ENCODE measurements at places on chromosomes 5 and 9.

DNA sequence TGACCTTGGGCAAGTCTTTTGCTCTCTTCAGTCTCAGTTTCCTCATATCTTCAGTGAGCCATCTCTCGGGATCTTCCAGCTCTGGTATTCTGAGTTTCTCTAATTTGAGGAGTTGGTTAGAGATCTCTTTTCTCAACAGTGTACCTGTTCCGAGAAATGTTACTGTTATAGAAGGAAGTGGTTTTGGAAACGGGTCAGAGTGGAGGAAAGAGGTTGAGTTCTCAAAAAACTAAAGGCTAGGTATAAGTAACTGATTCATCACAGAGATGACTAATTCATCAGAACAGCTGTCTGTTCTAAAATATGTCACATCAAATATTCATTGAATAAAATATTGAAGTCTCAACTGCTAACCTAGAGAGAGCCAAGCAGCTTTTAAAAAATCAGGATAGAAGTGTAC is 106.6 kb downstream of the PALM2AKAP2 start:
- peak; percentile 20 for DNase-seq

DNA sequence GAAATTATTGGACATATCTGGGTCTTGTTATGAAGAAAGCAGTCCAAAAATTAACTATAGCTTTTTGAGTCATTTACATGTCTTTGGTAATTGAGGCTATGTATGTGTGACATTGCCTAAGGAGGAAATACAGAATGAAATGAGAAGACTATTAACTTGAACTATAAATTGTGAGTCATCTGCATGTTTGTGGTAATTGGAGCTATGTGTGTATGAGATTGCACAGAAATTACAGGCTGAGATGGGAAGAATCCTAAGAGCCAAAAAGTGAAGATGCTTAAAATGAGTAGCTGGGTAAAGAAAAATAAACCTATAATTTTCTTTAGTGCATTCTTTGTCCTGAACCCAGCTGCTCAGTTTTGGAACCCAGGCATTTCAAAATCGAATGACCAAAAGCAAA is 747.6 kb upstream of the EDIL3 start:
- DNase-seq: no peak

DNA sequence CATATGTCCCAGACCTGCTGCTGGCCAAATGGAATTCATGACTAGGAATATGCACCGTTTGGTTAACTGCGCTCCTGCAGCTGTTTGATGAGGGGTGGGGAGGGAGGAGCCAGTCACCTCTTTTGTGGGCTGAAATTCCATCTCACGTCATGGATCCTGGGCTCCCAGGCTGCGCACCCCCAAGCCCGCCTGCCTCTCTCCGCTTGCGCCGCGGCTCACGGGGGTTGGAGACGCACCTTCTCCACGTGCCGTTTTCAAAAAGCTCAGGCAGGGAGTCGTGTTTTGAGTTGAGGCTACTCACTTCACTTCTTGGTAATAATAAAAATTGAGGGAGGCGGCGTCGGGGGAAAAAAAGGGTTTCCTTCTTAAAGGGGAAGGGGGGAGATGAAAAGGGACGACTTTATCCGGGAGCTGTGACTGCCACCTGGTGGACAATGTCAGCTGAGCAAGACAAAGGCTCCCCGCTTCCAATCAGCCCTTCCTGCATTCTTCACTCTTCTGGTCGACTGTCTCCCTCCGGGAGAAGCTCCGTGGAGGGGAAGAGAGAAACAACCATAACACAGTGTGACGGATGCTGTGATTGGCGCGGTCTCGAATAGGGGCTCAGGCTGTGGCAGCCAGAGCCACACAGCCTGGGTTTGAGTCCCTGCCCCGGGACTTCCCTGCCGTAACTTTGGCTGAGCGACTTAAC is 15.9 kb upstream of the C5orf47 start:
- peak; percentile 84 for DNase-seq

DNA sequence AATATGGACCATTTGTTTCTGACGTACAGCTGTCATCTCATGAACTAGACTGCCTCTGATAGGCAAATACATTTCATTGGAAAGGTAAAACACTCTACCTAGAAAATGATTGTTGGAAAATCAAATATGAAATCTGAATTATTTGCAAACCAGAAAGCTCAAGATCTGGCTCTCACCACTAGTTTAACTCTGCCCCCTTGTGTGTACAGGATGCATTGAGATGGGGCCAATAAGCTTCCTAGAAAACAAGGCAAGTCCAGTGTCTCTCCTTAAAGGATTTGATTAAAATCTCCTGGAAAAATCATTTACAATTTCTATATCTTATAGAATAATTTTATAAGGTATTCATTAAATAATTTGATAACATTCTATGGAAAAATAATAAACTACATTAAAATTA is 311.9 kb upstream of the ANKH start:
- no peak for DNase-seq

DNA sequence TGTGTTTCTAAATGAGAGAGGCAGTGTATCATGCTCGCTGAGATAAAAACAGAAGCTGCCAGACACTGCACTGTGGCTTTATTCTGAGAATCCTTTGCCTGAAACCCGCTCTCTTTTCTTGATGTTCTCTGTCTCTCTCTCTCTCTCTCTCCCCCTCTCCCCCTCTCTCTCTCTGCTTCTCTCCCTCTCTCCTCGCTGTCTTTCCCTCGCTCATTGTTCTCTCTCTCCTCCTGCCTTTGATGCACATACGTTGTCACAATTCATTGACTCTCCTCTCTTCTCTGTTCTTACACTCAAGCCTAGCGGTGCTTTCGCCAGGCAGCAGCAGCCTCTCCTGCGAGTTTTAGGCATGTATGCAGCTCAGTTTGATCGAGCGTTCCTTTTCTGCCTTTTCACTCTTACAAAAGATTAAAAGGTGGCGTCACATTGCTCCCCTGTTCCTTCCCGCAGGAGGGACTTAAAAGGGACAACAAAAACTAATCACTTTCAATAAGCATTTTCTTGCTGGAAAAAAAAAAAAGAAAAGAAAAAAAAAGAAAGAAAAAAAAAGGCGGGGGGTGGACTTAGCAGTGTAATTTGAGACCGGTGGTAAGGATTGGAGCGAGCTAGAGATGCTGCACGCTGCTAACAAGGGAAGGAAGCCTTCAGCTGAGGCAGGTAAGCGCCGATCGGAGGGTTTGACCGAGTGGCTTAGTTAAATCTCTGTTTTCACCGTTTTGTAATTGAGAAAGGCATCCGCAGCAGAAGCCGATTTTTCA is 717.9 kb upstream of the WWC1 start:
- DNase-seq: peak; percentile 33

- no peak for DNase-seq
These were observed 5.7 kb downstream of the MAMDC4 start for GRCh38 chr9:136857581-136858412.

DNA sequence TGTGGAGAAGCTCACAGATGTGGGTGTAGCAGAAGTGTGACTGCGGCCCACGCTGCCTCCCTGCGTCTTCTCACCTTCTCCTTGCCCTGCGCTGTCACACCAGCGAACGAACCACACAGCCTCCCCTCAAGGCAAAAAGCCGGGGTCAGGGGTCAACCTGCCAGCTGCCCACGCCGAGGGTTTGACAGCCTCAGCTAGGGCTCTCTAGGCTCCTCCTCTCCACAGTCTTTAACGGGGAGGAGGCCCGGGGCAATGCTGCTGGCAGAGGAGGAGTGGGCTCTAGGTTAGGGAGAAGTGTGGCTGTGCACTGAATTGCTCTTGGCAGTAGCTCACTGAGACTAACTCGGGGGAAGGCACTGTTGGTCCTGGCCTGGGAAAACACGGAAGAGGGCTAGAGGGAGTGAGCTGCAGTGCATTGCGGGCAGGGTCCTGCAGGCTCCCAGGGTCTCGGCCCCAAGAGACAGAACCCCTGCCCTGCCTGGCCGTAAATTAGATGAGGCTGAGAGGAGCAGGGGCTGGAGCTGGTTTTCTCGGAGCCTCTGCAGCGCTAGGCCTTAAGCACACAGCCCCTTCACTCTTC is 4.2 kb upstream of the TRIM52 start:
- DNase-seq: no peak

GRCh38 chr5:126868338-126869004 is 91.5 kb downstream of the LMNB1 start:
- no peak for DNase-seq

DNA sequence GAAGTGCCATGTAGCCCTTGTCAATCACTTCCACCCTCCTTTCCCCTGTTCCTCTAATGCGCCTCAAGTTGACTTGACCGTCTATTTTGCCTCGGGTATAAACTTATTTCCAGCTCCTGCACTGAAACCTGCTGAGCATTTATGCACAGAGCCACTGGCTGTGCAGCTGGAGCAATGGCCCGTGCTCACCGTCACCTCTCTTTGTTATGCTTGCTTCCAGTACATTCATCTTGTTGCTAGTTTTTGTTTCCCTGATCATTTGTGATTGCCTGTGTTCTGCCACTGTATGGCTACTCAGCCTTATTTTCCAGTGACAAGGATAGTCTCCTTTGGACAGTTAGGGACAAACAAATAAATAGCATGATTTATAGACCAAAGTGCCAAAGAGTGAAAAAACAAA is 183.1 kb upstream of the C9orf72 start:
- DNase-seq: no peak

- peak; percentile 4 for DNase-seq
These were observed 82.4 kb downstream of the ZNF618 start for GRCh38 chr9:113958556-113958955.

- DNase-seq: no peak
These were observed 399 bp downstream of the NUP155 start for GRCh38 chr5:37370550-37370863.

GRCh38 chr5:103244398-103244797 is 14.2 kb upstream of the MACIR start:
- DNase-seq: no peak

GRCh38 chr9:4318326-4318725 is 18.5 kb upstream of the GLIS3 start:
- no peak for DNase-seq

DNA sequence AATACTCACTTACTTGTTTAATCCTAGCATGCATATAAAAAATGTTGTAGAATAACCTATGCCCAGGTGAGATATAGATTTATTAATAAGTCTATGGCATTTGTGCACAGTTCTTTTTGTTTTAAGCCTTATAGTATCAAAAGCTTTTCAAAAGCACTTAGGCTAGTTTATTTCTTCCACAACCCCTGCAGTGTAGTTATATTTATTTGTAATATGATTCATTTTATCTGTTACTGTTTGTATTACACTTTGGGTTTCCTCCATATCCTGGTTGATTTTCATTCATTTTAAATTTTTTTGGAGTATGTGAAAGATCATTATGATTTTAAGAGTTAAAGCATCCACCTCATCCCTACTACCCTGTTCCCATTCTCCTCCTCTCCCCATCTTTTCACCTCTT is 18.8 kb upstream of the ARHGEF28 start:
- no peak for DNase-seq
